Adrenal gland (tissue), 19 donors: ENCODE measurements at places on chromosomes 13 and 19. TPM values are rescaled to one million over a fixed set of nuclear protein-coding genes. Genes with fewer than 3 reads are reported as not detected.

CHAMP1 gene
- total RNA-seq, result 23.9 TPM

PCDH17 gene
- 6.1 TPM for total RNA-seq

ZNF443 gene
- total RNA-seq, result 4.3 TPM

KLK3 gene
- total RNA-seq, result 4.0 TPM

C19orf81 gene
- 6.9 TPM for total RNA-seq

KATNAL1 gene
- total RNA-seq, result 5.8 TPM

DNA sequence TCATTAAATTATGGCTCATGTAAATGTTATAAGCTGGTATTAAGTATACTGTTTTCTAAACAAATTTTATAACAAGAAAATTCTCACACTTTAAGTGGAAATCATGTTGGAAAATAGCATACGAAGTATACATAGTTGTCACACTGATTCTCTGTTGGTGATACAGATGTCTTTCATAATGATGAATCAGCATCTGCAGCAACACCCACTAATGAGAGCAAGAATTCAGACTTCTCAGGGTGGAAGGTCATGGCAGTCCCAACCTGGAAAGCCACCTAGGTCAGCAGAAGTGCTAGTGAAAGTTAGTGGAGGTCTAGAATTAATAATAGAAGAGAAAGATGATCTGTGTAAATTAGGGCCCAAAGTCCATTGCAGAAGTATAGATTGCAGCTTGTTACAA lies 719.7 kb upstream of the MIR17HG start:
- no peak for DNase-seq

DNA sequence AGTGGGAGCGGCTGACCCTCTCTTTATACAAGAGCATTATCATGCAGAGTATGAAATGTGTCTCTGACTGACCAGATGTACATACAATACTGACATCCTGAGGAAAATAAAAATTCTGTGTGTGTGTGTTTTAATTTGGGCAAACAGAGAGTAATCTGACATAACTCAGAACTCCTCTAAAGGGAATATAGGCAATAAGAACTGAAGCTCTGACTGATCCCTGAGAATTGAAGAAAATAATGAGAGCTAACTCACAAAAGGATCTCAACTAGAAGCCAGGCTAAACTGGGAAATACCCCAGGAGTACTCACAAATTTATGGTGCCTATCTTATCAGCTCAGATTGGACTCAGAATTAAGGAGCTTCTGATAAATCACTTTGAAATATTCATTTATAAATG lies 539.9 kb downstream of the OLFM4 start:
- no peak for DNase-seq

DNA sequence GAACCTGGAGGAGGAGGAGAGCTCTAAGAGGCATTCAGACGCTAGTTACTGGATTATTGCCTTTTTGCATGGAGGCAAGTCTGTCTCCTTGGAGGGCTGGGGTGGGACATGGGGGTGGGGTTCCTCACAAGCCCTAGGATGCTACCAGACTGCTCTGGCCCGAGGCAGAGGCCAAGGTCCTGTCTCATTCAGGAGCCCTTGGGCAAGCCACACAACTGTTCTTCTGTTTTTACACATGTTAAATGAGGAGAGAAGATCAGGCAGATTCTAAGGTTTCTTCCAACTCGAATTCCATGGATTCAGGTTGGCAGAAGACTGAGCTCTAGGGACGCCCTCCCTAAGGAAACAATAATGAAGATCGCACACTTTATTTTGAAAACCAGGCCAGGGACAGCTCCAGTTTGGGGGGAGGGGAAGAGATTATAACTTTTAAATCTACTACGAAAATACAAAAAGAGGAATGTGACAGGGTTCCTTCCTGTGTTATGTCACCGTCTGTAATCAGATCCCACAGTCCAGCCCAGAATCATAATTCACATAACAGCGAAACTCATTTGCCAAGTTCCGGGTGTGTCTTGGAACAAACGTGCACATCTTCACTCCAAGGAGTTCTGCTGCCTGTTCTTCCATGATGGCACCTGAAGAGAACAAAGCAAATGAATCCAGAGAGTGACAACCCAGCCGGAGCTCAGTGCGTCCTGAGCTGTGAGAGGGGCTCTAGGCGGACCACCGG lies 25.2 kb downstream of the IL17D start:
- DNase-seq, result no peak

DNA sequence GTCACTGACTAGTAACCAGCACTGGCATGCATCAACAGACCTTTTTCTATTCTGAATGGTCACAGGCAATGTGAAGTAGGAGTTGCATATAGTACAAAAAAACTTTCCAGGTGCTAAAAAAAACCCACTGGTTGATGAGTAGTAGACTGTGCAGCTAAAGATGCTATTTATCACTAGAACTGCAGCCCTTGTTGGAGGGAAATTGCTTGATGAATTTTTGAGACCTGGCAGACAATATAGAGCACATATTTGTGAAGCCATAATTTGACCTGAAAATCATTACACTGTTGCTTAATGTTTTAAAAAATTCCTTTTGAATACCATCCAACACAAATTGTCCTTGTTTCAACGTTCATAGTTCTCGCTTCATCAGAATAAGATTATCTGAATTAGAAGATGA lies 441.0 kb downstream of the KLF12 start:
- no peak for DNase-seq

GRCh38 chr19:55493052-55493644 lies 4.9 kb downstream of the SSC5D start:
- DNase-seq, result no peak

- peak; percentile 55 for DNase-seq
Measured at GRCh38 chr13:44906230-44906629, 83.0 kb downstream of the NUFIP1 start.

DNA sequence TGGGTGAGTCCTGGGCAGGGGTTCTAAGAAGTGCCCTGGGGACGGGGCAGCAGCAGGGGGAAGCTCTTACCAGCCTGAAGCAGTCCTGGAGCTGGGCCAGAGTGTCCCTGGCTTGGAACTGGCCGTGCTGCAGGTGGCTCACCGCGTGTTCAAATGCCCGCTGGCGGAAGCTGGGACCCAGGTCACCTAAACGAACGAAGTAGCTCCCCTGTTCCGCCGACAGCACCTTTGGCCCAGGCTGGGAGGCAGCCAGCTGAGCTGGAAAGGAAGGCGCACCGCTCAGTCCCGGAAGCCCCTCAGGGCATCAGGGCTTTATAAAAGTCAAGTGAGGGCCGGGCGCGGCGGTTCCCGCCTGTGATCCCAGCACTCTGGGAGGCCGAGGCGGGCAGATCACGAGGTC lies 9.6 kb downstream of the PLIN4 start:
- DNase-seq, result no peak
